ENCODE measurements at places on chromosomes 2 and 18.

GRCh38 chr2:10946394-10946793 is 34.7 kb downstream of the KCNF1 start:
- peaks cover 21% of the 10 kb centered on the region for H3K27me3 ChIP-seq
- H3K36me3 ChIP-seq = no peaks in the 10 kb centered on the region
- peaks cover 10% of the 10 kb centered on the region for H3K4me1 ChIP-seq
- H3K27ac ChIP-seq = no peak overlapping the region
- H3K4me3 ChIP-seq = no peak overlapping the region
- DNase-seq = no peak

GRCh38 chr2:234107861-234108260 is 57.4 kb downstream of the SPP2 start:
- H3K27ac ChIP-seq = no peak overlapping the region
- no peaks in the 10 kb centered on the region for H3K27me3 ChIP-seq
- H3K4me1 ChIP-seq = no peaks in the 10 kb centered on the region
- no peaks in the 10 kb centered on the region for H3K36me3 ChIP-seq
- DNase-seq = no peak
- no peak overlapping the region for H3K4me3 ChIP-seq

GRCh38 chr2:47079515-47080412 is 75.3 kb downstream of the STPG4 start:
- no peak overlapping the region for H3K4me3 ChIP-seq
- peaks cover 43% of the 10 kb centered on the region for H3K4me1 ChIP-seq
- no peaks in the 10 kb centered on the region for H3K36me3 ChIP-seq
- no peak overlapping the region for H3K27ac ChIP-seq

- no peaks in the 10 kb centered on the region for H3K36me3 ChIP-seq
- no peak overlapping the region for H3K4me3 ChIP-seq
- H3K27ac ChIP-seq = no peak overlapping the region
Measured at GRCh38 chr2:56077359-56077915, 106.4 kb upstream of the CCDC85A start.

- no peaks in the 10 kb centered on the region for H3K4me1 ChIP-seq
- DNase-seq = no peak
- H3K27me3 ChIP-seq = no peaks in the 10 kb centered on the region
- no peak overlapping the region for H3K4me3 ChIP-seq
Measured at GRCh38 chr2:123002660-123003248, 1022.3 kb upstream of the CNTNAP5 start.

GRCh38 chr2:199085261-199085660 is 372.5 kb downstream of the SATB2 start:
- no peak overlapping the region for H3K4me3 ChIP-seq
- no peaks in the 10 kb centered on the region for H3K36me3 ChIP-seq
- H3K27ac ChIP-seq = no peak overlapping the region
- DNase-seq = no peak

All from mesenchymal stem cell (in vitro differentiated cells and primary cell).